ENCODE measurements at places on chromosomes 3 and 15.
A peak's percentile ranks its signal among the peaks of the same experiment; 100 is the strongest.

DNA sequence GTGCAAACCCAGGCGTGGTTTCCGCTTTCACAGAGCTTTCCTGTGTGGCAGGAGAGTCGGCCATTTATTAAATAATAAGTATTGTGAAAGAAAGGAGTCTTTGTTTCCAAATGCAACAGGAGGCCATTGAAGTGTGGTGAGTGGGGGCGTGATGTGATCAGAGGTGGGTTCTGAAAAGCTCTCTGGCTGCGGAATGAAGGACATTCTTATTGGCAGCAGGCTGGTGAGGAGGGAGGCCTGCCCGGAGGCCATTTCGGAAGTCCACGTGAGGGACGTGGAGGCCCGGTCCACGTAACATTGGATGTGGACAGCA lies 11.1 kb downstream of the ARNT2 start:
- no peak for DNase-seq

GRCh38 chr3:15345608-15346137 lies 13.3 kb upstream of the SH3BP5 start:
- DNase-seq = no peak

GRCh38 chr15:42890161-42890913 lies 30.2 kb downstream of the TTBK2 start:
- no peak for DNase-seq

DNA sequence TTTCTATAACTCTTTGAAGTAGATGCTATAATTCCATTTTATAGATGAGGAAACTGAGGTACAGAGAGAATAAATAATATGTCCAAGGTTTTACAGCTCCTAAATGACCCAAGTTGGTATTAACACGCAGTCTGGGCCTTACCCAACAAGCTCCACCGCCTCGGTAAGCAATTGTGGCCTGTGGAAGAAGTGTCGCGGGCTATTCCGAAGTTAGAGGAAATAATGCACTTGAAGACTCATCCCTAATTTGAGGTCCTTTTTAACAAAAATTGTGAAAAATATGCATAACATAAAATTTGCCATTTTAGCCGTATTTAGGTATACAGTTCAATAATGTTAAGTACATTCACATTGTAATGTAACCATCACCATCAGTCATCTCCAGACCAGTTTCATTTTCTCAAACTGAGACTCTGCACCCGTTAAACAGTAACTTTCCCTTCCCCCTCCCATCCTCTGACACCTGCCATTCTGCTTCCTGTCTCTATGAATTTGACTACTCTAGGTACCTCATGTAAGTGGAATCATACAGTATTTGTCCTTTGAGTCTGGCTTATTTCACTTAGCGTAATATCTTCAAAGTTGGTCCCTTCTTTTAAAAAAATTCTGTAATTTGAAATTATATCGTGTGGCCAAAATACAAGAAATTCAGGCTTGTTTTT lies 18.2 kb downstream of the IDH3A start:
- no peak for DNase-seq

DNA sequence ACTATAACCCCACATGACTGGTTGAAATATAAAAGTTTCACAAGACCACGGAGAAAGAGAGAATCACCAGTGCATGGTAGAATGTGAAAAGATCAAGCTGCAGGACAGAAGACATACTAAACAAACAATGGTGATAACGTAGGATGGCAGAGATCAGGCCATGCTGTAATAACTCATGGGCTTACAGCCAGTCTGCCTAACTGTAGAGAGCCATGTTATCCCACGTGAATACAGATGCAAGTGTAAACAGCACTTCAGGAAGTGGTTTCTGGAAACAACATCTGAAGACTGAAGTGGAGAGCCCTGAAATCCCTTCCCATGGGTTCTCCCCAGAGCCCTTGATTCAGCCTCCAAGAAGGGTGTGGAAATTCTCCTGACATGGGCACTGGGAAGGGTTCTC lies 103.2 kb upstream of the SLCO2A1 start:
- DNase-seq = no peak

GRCh38 chr3:147411815-147412241 lies 2.7 kb downstream of the ZIC1 start:
- DNase-seq = no peak

GRCh38 chr3:43923104-43923882 lies 232.6 kb downstream of the ABHD5 start:
- DNase-seq = no peak

- peak; percentile 6 for DNase-seq
Observed at GRCh38 chr3:149813367-149814281, 609 bp downstream of the RNF13 start.

GRCh38 chr3:106714400-106714799 lies 662.8 kb upstream of the CCDC54 start:
- DNase-seq = no peak

DNA sequence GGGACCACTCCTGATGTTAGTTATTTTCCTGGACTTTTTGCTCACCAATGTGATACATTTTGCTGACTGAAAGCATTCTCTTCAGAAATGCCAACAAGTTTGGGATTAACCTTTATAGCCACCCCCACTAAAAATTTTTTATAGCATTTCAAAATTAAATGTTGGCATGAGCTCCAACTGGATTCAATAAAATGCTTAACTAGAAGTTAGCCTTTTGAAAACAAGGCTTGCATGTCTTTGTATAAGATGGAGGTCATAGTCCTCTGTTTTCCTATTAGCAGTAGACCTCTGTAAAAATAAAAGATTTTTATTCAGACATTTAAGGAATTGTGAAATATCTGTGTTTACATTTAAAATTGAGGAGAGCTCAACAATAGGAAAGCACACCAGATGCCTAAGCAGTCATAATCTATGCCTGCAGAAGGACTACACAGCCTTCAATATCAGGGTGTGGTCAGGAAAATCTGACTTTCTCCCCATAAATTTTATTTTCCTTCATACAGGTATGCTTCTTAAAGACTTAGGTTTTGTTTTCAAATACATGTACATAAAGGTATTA lies 87.2 kb downstream of the DNAJC13 start:
- DNase-seq = no peak

DNA sequence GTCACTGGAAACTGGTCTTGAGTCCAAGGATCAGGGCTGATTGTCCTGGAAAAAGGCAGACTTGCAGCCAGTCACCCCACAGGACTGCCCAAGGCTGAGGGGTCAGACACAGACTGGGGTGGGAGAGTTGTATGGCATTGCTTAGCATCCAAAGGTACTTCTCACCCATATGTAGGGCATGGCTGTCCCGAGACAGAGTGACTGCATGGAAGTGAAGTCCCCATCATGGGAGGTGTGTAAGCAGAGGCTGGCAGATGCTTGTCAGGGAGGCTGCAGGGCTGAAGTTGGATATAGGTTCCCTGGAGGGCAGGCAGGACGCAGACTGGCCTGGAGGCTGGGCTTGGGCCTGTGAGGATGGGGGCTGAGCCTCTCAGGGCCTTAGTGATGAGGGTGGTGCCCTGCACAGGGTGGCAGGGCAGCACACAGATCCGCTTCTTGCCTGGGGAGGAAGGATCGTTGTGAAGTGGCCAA lies 31.1 kb downstream of the PSTPIP1 start:
- DNase-seq = peak; percentile 0

GRCh38 chr3:164890061-164890460 lies 188.2 kb downstream of the SI start:
- no peak for DNase-seq

DNA sequence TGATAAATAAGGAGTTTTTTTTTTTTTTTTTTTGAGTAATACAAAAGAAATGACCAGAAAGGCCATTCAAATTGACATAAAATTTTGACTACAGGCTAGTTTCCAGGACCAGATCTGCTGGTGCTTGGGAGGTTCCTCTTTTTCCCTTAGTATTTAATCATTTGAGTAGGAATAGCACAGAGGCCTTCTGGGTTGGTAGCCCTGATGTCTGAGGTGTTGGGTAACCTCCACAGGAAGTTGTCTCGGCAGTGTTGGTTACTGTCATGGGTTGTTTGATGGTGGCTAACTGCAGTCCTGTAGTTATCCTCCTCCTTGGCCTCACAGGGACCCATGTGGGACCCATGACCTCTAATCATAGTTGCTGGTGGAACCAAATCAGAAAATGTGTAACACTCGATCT lies 91.1 kb downstream of the USP13 start:
- no peak for DNase-seq

- no peak for DNase-seq
Observed at GRCh38 chr3:39433642-39434041, 27.1 kb downstream of the RPSA start.

- peak; percentile 50 for DNase-seq
Observed at GRCh38 chr15:73851689-73852088, 21.7 kb upstream of the TBC1D21 start.

DNA sequence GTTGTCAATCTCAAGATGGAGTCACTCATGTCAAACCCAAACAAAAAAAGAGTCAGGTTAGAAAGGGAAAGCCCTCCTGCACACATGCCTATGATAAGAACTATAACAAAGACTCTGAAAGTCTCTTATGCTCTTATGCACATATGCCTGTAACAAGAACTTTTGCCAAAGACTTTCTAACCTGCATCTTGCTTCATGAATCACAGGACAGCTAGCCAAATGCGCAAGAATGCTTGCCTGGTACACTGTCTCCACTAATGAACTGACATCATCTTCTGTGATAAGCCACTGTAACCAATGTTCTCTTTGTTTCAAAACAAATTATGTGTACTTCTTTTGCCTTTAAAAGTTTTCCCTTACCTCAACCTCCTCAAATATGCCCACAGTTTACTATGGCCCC lies 18.2 kb upstream of the EHHADH start:
- DNase-seq = no peak

- no peak for DNase-seq
Observed at GRCh38 chr3:71537211-71537611, 46.3 kb downstream of the FOXP1 start.

GRCh38 chr3:121988146-121988545 lies 33.9 kb downstream of the ILDR1 start:
- no peak for DNase-seq

- DNase-seq = no peak
Observed at GRCh38 chr15:36881516-36881915, 218.8 kb downstream of the MEIS2 start.

GRCh38 chr15:38054488-38054887 lies 120.0 kb downstream of the TMCO5A start:
- DNase-seq = no peak

GRCh38 chr3:12287727-12288181 lies 1.1 kb upstream of the PPARG start:
- DNase-seq = peak; percentile 15

Measured in activated CD4-positive, alpha-beta T cell treated with anti-CD3 and anti-CD28 coated beads, Interleukin-2, amount 50 U/mL, for 48 hours (primary cell).